ENCODE measurements at places on chromosomes 3 and 15.

GRCh38 chr15:38745126-38745525, 180.5 kb upstream of the RASGRP1 start:
- DNase-seq = no peak

- no peak for DNase-seq
Measured at GRCh38 chr3:57616233-57616632, 19.1 kb upstream of the ARF4 start.

- no peak for DNase-seq
Measured at GRCh38 chr3:123792473-123793201, 91.5 kb downstream of the MYLK start.

DNA sequence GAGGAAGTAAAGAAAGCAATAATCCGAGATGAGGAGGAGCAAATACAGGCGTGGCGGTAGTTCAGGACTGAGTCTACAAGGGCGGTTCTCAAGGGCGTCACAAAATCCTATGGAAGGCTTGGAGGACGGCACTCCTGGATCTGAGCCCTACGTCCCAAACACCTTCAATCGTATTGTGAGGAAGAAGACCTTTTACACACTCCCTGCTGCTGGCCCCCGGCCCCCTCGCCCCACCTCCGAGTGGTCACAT, 747 bp downstream of the PLD1 start:
- no peak for DNase-seq

DNA sequence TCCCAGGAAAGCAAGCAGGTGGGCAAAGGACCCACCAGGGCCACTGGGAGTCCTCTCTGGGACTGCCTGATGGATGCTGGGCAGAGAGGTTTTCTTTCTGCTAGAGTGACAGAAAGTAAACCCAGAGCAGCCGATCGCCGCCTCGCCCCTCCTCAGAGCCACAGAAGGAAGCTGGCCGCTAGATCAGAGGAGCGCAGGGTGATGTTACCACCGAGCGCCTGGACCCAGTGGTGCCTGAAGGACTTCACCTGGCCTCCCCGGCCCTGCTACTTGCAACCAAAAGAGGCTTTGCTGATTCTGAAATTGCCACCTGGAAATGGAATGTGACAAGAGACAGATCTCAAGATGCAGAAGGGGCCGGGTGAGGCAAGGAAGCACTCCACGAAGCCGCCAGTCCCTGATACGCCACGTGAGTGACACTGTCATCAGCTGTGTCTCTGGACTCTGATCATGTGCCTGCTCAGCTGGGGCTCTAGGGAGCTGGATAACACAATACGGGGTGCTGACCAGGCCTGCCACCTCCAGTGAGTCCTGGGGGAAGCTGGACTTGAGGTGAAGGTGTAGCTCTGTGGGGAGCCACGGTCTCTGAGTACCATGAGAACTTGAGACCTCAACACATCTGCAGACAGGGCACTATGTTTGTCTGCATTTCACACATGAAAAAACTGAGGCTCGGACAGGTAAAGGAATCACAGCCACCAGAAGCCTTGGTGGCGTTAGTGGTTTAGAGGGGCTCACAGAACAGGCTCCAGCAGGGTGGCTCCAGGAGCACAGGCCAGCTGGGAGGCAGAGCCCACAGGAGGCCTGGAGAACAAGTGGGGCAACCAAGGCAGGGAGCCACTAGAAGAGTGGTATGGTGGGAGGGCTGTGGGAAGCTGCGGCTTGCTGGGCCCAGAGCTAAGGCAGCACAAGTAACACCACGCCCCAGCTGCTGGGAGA, 137.9 kb upstream of the PRR20G start:
- no peak for DNase-seq

- DNase-seq = no peak
Measured at GRCh38 chr3:112647122-112647521, 6.2 kb upstream of the CCDC80 start.

GRCh38 chr3:73401616-73402279, 223.0 kb downstream of the PDZRN3 start:
- DNase-seq = no peak

- DNase-seq = no peak
Measured at GRCh38 chr3:170641510-170642236, 55.8 kb upstream of the SLC7A14 start.

- no peak for DNase-seq
Measured at GRCh38 chr3:194955546-194955945, 269.9 kb downstream of the FAM43A start.

GRCh38 chr3:113157408-113158030, 53.8 kb upstream of the BOC start:
- no peak for DNase-seq

Data from substantia nigra (tissue), 51 donors.